ENCODE measurements at places on chromosomes 4 and X.

DNA sequence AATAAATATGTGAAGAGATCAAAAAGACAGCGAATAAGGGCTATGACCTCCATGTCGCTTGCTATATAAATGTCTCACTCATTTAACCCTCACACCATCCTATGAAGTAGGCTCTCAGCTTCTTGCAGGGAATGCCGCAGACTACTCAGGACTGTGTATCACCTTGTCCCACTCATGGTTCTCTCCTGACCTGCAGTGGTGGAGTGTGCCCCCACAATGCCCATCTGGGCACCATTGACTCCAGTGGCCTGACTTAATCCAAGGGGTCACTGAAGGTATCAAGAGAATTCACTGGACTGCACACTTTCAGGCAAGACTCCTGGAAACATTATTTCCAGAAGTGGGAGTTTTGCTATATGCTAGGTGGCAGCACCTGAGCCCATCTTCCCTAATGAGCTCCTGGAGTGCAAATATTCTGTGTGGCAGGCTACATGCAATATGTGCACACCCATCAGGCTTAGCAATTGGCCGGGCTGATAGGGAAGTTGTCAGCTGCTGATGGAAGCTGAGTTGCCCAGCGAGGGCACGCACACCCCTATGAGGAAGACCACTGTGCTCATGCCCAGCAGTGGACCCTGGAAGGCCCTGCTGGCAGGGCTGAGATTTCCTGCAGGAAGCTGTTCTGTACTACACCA lies 8.2 kb upstream of the EFNB1 start:
- no peak for DNase-seq

DNA sequence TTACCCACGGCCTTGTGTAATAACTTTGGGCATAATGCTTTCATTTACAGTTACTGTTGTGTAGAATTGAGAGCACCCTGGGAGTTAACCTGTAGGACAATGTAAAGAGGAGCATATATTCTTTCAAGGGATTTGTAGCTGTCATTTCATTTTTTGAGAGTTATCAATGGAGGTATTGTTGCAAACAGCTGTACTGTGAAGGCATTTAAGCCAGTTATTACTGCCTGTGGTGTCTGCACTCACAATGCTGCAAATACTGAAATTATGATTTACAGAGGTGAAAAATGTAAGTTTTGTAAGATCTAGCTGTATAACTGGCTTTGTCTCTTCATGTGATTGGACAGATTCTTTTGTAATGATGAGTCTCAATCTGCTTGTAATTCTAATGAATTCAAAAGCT lies 131.5 kb upstream of the FAT1 start:
- no peak for DNase-seq

DNA sequence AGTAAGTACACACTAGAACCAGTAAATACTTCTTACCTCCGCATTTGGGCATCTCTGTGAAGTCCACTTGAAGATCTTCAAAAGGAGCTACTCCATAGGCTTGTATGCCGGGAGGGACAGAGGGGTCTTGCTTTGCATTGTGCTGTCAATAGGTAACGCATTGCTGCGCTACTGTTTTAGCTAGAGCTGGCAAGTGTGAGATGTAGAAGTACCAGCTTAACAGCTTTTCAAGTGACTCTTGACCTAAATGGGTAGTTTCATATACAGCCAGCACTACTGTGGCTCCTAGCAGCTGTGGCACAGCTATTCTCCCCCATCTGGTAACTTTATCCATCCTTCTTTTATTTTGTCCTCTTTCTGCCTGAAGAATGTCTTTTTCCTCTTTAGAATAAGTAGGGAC lies 205.3 kb upstream of the KLF8 start:
- no peak for DNase-seq

DNA sequence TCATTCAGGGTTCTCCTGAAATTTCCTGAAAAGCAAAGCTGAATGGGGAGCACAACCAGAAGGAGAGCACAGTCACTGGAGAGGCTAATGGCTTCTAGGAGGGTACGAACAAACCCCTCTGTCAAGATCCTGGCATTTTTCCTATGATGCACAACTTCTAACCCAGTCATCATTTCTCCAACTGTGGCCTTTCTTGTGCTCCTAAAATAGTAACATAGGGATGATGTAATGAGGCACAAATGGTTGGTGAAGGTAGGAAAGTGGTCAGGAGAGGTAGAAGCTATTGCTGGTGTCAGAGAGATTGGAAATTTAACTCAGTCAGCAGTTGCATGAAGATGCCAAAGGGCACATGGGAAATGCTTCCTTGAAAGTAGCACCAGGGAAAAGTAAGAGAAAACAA lies 52.7 kb downstream of the SLC10A7 start:
- no peak for DNase-seq

GRCh38 chr4:1496116-1496642 lies 89.9 kb upstream of the NKX1-1 start:
- DNase-seq = no peak

DNA sequence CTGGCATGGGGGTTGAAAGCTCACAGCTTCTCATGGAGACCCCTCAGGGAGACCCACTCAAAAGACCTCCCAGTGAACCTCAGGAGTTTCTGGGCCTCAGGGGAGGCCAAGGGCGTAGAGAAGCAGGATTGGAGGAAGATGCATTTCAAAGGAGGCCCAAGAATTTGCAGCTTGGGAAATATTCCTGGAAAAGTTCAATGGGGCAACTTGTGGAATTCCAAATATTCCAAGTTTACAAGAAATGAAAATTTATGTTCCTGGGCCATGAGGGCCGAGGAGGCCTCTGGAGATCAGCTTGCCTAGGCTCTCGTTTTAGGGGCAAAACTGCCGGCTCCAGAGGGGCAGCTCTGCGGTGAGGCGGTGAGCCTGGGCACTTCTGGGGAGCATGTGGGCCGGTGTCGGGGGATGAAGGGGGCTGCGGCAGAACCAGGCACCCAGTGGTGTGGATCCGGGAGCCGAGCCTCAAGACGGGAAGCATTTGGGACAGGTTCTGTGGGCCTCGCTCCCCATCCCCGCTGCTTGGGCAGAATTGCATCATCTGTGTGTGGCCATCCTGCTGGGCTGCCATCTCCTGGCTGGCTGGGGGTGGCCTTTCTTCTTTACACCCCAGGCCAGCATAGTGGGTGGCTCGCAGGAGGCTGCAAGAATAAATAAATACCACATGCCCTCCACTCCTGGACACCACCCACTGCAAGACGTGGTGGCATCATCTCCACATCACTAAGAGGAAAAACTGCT lies 54.6 kb upstream of the GPR78 start:
- DNase-seq = no peak
